ENCODE measurements at places on chromosomes 16 and 17. TPM values are rescaled to one million over a fixed set of nuclear protein-coding genes. Genes with fewer than 3 reads are reported as not detected.
A peak's percentile ranks its signal among the peaks of the same experiment; 100 is the strongest.

DNA sequence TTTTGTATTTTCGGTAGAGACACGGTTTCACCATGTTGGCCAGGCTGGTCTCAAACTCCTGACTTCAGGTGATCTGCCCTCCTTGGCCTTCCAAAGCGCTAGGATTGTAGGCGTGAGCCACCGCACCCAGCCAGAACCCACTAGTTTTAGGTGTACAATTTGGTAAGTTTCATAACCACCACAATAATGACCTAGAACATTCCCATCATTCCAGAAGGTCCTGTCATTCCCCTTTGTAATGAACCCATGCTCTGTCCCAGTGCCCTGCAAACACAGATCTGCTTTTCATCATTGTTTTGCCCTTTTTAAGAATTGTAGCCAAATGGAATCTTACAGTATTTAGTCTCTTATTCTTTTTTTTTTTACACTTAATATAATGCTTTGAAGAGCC is 35.6 kb upstream of the IRF8 start:
- no peak for DNase-seq
- no peak overlapping the region for H3K4me3 ChIP-seq
- H3K4me1 ChIP-seq: no peaks in the 10 kb centered on the region
- H3K36me3 ChIP-seq: no peaks in the 10 kb centered on the region
- H3K27ac ChIP-seq: no peak overlapping the region
- H3K27me3 ChIP-seq: peaks cover 3% of the 10 kb centered on the region

DNA sequence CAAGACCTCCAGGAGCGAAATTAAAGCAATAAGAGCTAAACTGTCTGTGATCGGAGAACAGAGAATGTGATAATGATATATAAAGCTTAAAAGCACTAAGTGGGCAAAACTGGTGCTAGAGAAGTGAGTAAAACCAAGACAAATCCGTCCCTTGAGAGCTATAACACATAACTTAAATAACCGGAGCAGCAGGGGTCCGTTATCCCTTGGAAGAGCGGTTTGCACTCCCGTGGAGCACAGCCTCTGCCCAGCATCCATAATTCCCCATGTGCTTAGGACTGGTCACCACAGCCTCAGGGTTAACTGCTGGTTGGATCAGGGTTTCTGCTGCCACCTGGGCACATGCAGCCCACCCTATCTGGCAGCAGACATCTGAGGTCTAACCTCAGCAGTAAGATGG is 489.0 kb downstream of the NPIPA7 start:
- H3K4me3 ChIP-seq: no peak overlapping the region
- no peaks in the 10 kb centered on the region for H3K27me3 ChIP-seq
- H3K27ac ChIP-seq: no peak overlapping the region
- peaks cover 3% of the 10 kb centered on the region for H3K4me1 ChIP-seq
- DNase-seq: no peak
- H3K36me3 ChIP-seq: no peaks in the 10 kb centered on the region

GRCh38 chr16:85970738-85971137 is 71.8 kb downstream of the IRF8 start:
- DNase-seq: no peak
- H3K27ac ChIP-seq: no peak overlapping the region
- H3K27me3 ChIP-seq: peaks cover 20% of the 10 kb centered on the region

- DNase-seq: no peak
- peaks cover 7% of the 10 kb centered on the region for H3K36me3 ChIP-seq
- peak overlapping the region; percentile 96 for H3K4me3 ChIP-seq
- peak overlapping the region; percentile 98 for H3K27ac ChIP-seq
- H3K27me3 ChIP-seq: no peaks in the 10 kb centered on the region
- H3K4me1 ChIP-seq: peaks cover 34% of the 10 kb centered on the region
Observed at GRCh38 chr17:76556765-76557367, 17.0 kb downstream of the PRCD start.

- no peaks in the 10 kb centered on the region for H3K36me3 ChIP-seq
- H3K4me3 ChIP-seq: no peak overlapping the region
- no peak overlapping the region for H3K27ac ChIP-seq
- peak; percentile 89 for DNase-seq
- H3K27me3 ChIP-seq: no peaks in the 10 kb centered on the region
- H3K4me1 ChIP-seq: peaks cover 15% of the 10 kb centered on the region
Observed at GRCh38 chr16:68800257-68800875, 43.0 kb upstream of the TANGO6 start.

DNA sequence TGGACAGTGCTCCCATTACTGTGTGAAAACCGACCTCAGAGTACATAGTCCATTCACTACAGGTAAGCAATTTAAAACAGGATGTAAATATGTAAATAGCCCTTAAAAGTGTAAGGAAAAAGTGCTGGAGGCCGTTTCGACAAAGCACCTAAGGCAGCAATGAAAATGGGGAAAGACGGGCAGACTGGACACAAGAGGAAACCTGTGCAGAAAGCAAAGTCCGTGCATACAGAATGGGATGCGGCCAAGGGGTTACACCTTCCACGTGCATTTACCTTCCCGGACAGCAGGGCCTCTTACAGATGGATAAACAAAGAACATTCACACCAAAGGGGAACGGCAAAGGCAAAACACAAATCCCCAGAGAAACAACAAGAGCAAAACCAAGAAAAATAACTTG is 32.0 kb downstream of the LMF1 start:
- no peak for DNase-seq
- no peaks in the 10 kb centered on the region for H3K4me1 ChIP-seq
- peaks cover 36% of the 10 kb centered on the region for H3K36me3 ChIP-seq
- no peak overlapping the region for H3K4me3 ChIP-seq
- H3K27ac ChIP-seq: no peak overlapping the region
- no peaks in the 10 kb centered on the region for H3K27me3 ChIP-seq

DNA sequence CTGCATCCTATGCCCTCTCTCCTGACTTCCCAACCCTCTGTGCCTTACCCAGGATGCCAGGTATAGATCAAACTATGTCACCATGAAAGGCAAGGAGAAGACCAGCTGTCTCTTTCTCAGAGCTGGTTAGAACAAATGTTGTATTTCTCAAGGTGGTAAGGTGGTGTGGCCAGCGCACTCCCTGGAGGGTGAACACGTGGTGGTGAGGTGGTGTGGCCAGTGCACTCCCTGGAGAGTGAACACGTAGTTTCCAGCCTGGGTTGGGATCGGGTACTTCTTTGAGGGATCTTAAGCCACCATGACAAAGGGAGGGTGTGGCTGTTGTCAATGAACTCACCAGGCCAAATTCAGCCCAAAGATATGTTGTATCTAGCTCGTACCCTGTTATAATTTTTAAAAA is 26.8 kb downstream of the KATNIP start:
- H3K4me3 ChIP-seq: no peak overlapping the region
- H3K4me1 ChIP-seq: peaks cover 23% of the 10 kb centered on the region
- H3K27ac ChIP-seq: no peak overlapping the region
- no peaks in the 10 kb centered on the region for H3K27me3 ChIP-seq
- H3K36me3 ChIP-seq: peaks cover 7% of the 10 kb centered on the region

CES1 gene
- not detected for total RNA-seq

TNRC6A gene
- total RNA-seq: 64.5 TPM

GPR142 gene
- not detected for total RNA-seq

SLC13A2 gene
- total RNA-seq: not detected

SLFN12L gene
- not detected for total RNA-seq
